Activated T-cell treated with anti-CD3 and anti-CD28 coated beads, Interleukin-2, amount 50 U/mL, for 48 hours (primary cell): ENCODE measurements at places on chromosomes 3 and 15.

GRCh38 chr15:79031821-79032220 is 58.8 kb downstream of the RASGRF1 start:
- DNase-seq: no peak

DNA sequence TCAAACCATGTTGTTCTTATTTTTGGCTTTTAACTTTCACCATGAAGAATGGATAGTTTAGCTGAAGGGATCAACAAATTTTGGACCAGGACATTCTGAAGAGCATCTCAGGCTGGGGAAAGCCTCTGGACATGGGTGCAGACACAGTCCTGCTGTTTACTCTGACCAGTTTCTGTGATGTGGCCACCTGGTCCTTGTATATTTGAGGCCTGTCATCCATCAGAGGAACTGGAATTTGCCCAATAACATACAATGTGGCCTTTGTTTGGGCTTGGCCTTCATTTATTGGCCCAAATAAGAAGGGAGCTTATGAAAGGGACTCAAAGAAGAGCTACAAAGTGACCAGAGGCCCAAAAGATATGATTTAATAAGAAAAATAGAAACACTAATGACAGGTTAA is 127.9 kb downstream of the MYRIP start:
- no peak for DNase-seq

- DNase-seq: no peak
These were observed 65.7 kb upstream of the HES1 start for GRCh38 chr3:194070220-194070633.

DNA sequence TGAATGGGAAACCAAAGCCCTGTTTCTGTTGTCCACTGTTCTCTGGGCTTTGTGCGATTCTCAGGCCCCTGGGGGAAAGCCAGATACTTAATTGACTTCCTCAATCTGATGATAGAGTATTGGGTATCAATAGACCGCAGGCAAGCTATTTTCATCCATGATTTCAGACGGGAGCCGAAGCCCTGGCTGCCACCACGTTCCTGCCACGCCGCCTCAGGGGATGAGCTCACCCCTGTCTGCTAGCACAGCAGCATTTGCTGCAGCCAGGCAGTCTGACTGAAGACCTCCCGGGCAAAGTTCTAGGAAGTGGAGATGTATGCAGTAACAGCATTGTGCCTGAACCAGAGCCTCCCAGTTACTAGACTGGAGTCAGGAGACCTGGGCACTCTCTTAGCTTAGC is 69.8 kb downstream of the ISG20 start:
- DNase-seq: no peak

GRCh38 chr3:37862219-37862902 is 681 bp downstream of the CTDSPL start:
- DNase-seq: peak; percentile 62

DNA sequence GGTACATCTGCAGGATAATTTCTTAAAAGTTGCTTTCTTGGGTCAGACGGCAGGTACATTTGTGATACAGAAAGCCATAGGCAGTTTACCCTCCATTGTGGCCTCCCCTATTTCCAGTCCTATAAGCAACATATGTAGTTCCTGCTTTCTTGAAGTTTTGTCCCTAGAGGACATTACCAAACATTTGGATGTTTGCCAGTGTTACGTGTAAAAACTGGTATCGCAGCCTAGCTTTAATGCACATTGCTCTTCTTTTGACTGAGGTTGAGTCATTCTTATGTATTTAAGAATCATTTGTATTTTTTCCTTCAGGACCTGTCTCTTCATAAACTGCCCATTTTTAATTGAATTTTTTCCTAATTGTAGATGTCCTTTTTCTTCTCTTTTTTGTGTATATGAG is 114.3 kb downstream of the DIPK2A start:
- no peak for DNase-seq

- DNase-seq: peak; percentile 17
These were observed 156.4 kb upstream of the FRMD4B start for GRCh38 chr3:69542089-69542804.

DNA sequence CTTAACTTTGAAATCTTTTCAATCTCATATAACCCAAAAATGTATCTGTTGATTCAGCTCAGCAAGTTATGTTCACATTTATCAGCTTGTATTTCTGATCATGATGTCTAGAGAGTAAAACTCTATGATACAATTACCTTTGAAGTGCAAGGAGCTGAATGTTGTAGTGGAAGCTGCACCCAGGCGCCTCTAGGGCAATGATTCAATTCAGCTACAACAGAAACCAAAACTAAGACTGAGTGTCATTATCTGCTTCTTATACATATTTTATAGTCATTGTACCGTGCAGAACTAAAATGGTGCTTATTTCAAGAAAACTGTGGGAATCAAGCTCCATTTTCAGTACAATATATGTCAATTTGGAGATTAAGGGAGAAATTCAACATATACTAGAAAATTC is 1237.5 kb downstream of the ZPLD1 start:
- DNase-seq: no peak

GRCh38 chr3:128285967-128286321 is 132.7 kb downstream of the EEFSEC start:
- DNase-seq: no peak

DNA sequence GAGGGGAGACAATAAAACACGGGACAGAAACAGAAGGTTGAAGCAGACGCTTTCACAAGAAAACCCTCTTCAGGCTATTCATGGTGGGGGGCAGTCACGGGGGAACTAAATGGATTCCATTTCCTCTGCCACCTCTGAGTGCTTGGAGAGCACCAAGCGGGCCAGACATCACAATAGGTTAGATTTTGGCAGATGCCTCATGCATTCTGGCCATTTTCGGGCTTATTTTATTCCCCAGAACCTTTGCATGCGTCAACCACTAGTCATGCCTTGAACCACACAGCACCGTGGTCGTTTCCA is 82.2 kb downstream of the RORA start:
- DNase-seq: no peak

GRCh38 chr3:181912384-181912783 is 200.7 kb downstream of the SOX2 start:
- DNase-seq: no peak

GRCh38 chr15:58302832-58303231 is 129.0 kb upstream of the LIPC start:
- no peak for DNase-seq

GRCh38 chr3:193620057-193620456 is 27.0 kb downstream of the OPA1 start:
- no peak for DNase-seq

GRCh38 chr3:22977650-22978289 is 225.4 kb upstream of the UBE2E2 start:
- DNase-seq: no peak

- DNase-seq: no peak
These were observed 11.3 kb upstream of the APEH start for GRCh38 chr3:49662720-49663413.

DNA sequence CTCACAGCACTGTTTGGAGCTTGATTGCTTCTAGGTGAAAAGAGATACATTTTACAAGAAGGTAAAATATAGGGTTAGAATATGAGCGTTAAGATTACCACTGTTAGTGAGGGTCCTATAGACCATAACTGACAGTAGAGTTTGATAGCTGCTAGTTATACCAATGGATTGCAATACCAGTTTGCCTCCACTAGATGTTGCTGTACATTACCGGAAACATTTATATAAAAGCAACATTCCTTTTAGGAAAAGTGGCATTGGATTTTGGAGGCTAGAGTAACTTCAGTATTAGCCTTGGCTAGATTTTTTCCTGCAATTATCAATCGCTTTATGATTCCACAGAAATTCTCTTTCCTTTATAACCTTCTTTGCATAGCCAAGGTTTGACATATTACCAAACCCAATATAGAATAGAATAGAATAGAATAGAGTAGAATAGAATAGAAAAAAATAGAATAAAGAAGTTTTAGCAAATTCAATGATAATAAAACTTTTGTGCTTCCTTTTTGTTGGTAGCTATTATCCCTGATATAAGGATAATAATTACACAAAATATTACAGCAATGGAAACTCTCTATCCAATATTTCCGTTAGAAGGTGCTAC is 1093.6 kb upstream of the ALCAM start:
- no peak for DNase-seq

DNA sequence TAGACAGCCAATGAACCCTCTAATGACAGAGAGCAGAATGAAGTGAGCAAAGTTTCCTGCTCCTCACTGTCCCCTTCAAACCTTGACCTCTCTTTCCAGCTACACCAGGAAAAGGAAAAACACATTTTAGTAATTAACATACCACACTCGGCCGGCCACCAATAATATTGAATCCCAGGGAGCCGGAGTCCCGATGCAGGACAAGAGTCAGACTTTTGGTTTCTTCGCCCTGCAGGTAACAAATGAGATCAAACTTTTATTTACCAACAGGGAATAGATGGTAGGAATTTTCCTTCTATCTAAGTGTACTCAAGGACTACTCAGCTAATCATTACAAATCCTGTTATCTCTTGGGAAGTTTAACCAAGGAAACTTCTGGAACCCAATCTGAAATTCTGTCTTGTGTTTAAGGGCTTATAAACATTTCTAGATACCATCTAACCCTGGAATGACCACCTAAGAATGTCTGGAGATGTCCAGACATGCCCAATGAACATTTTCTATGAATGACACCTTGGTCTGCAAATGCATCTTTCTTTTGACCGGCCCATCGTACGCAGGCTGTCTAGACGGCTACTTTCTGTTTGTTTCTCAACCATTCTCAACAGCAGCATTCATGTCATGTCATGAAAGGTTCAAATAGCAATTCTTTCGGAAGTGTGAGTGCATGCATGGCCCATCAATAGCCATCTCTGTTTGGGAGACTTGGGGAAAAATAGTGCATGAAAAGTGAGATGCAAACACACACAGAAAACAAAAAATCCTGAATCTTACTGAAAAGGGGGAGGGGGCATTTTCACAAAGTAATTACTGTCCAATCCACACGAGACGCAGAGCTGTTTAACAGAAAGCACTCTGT is 16.1 kb downstream of the PDZRN3 start:
- DNase-seq: no peak

DNA sequence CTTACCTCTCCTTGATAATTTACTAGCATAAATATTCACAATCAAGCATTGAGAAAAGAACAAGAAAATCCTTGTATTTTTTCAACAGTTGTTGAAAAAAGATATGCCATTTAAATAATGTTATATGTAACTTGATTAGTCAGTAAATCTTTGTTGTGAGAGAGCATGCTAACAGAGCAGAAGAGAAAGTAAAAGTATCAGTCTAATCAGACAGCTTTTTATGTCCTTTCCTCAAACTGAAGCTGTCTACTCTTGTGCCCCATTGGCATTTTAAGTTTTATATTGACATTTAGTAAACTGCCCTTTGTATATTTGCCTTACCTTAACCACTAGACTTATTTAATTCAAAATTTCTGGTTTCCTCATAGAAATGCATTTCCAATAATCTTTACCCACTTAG is 668.7 kb downstream of the OTOL1 start:
- no peak for DNase-seq

DNA sequence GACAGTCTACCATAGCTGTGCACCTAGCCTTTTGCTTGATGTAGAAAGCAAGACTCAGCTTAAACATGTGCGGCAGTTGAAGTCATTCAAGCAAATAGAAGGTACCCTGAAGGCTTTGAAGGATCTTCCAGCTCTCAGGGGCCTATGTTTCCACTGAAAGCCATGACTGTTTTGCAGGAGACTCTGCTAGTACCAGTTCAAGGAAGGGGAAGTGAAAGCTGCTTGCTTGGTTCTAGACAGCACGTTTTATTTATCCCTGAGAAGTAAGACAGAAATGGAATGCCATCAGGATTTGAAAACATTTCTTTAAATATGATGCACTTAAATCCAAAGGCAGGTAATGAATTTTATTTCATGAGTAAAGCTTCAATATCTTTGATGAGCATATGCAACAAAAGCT is 311.4 kb downstream of the PDCD6IP start:
- no peak for DNase-seq

GRCh38 chr3:141933421-141934300 is 57.2 kb downstream of the ATP1B3 start:
- peak; percentile 16 for DNase-seq

DNA sequence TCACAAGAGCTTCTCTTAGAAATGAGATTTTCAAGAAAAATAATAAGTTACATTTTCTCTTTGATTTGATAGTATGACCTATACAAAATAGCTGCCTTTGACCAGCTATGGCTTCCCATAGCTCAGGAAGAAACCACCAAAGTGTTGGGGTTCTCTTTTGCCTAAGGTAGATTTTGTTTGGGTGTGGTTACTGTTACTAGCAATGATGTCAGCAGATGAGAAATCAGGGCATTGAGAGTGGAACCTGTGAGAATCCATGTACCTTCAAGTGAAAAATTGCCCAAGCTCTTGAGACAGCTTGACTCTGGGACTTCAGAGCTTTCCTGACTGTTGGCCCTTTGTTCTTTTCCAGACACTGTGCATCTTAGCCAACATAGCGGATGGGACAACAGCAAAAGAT is 45.6 kb downstream of the NME9 start:
- no peak for DNase-seq

DNA sequence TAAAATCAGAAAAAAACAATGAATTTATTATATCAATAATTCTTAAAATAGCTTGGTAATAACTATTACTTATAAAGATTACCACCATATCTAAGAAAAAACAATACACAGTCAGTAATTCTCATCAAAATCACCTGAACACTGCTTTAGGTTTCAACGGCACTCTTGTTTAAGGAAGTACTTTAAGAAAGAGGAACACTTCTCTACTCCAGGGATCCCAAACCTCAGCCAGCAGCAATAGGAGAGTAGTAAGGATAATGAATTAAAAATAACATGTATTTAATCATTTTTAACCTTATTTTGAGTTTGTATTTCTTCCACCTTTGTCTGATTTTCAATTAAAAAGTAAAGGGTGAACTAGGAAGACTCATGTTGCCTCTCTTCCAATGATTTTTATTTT is 494.0 kb upstream of the NR2F2 start:
- DNase-seq: no peak

DNA sequence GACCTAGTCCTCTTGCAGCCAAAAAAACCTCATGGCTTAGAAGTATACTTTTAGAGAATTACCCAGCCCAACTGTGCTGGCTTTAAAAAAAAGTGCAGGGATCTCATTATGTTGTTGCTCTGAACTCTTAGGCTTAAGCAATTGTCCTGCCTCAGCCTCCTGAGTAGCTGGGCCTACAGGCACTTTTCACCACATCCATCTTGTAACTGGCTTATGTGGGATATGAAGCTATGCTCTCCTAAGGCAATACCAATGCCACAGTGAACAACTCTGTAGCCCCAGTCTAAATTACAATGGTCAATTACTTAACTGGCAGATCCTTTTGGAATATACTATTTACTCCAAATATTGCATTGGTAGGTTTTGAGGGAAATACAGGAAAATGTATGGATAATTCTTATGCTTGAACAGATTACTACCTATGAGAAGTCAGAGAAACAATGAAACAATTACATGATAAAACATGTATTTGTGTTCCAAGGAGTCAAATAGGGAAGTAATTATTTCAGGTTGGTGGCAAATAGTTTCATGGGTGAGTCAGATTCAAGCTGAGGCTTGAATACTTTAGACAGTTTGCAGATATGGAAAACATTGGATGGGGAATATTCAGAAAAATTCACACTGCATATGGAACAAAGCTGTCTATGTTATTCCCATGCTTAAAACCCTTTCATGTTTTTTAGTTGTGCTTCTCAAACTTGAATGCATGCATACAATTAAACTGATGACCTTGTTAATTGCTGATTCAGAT is 34.6 kb upstream of the GPR149 start:
- DNase-seq: no peak

GRCh38 chr3:105930733-105931132 is 61.9 kb upstream of the CBLB start:
- DNase-seq: no peak
